ENCODE measurements at places on chromosomes 4 and X.

GRCh38 chrX:39753293-39753996, 344.3 kb downstream of the BCOR start:
- DNase-seq: no peak

DNA sequence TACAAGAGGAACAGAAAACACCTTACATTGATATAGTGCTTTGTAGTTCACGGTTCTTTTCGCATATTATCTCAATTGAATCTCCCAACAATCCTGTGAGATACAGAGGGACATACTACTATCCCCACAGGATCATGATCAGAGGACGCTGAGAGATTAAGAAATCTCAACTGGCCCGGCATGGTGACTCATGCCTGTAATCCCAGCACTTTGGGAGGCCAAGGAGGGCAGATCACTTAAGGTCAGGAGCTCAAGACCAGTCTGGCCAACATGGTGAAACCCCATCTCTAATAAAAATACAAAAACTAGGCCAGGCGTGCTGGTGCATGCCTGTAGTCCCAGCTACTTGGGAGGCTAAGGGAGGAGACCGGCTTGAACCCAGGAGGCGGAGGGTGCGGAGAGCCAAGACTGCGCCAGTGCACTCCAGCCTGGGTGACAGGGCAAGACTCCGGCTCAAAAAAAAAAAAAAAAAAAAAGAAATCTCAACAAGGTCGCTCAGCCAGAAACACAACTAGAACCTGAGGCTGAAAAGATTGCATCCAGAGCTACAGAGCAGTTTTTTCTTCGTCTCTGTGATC, 7.4 kb downstream of the APOO start:
- DNase-seq: no peak

- DNase-seq: no peak
Measured at GRCh38 chrX:19370061-19370460, 26.3 kb downstream of the PDHA1 start.

DNA sequence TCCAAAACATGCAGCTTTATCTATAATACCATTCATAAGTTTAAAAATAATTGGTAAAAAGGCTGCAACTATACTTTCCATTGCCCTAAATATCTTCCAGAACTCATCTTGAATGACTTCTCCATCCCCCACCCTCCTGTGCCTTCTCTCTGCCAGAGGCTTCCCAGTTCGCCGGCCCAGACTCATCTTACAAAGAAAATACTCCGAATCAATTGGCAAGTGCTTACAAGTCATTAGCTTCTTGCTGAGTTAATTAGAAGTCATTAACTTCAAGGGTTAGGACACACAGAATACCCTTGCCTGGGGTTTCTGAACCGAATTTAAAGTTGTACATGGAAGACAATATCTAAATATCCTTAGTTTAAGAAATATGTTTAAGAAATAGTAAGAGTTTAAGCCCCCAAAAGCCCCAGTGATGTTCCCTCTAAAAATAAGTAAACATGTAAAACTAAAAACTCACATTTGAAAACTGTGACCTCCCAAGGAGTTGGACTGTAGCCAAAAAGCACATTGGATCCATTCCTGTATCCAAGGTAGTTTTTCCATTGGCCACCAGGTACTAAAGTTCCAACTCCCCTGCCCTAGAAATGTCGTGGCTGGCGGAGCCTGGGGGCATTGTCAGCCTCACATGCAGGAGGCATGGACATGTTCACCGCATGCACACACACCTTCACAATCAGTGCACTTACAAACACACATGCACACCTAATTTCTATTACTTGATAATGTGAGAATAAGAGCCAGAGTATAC, 535.2 kb upstream of the FAT1 start:
- no peak for DNase-seq

GRCh38 chr4:18051281-18051680, 29.7 kb upstream of the LCORL start:
- DNase-seq: no peak

DNA sequence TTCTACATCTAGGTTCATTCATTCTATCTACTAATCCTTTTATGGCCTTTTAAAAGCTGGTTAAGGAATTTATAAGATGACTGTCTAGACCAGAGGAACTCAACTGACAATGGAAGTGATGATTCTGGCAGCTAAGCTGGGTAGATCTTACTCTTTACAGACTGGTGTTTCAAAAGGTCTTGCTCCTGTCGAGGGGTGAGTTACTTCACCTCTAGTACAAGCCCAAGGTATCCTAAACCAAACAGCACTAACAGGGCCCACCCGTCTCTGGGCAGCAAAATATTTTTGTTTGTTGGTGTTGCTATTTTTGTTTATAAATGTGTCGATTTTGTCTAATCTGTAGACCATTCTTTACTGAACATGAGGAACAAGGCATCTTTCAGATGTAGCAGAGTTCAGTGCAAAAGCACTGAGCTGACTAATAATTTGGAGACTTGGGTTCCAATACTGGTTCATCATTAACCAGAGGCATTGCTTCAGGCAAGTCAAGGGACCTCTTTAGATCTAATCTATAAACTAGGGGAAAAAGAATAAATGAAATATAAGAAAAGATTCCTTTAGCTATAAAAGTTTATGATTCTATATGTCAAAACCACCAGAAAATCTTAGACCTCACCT, 90.3 kb upstream of the FRG1 start:
- DNase-seq: no peak

DNA sequence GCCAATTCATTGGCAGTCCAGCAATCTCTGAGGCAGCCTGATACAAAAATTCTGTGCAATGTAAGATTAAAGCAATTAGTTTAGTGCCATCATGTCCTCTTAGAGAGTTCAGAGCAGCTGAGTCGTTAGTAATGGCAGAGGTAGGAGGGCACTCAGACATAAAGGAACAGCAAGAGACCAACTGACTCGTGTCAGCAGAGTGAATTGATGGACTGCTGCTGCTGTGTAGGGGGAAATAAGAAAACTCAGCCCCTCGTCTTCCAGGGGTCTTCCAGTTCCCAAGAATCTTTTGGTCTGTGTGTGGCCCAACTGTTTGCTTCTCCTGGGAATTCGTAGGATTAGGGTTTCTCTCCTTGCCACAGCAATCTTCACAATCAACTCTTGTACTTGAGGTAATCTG, 100.9 kb downstream of the TTC29 start:
- DNase-seq: no peak

DNA sequence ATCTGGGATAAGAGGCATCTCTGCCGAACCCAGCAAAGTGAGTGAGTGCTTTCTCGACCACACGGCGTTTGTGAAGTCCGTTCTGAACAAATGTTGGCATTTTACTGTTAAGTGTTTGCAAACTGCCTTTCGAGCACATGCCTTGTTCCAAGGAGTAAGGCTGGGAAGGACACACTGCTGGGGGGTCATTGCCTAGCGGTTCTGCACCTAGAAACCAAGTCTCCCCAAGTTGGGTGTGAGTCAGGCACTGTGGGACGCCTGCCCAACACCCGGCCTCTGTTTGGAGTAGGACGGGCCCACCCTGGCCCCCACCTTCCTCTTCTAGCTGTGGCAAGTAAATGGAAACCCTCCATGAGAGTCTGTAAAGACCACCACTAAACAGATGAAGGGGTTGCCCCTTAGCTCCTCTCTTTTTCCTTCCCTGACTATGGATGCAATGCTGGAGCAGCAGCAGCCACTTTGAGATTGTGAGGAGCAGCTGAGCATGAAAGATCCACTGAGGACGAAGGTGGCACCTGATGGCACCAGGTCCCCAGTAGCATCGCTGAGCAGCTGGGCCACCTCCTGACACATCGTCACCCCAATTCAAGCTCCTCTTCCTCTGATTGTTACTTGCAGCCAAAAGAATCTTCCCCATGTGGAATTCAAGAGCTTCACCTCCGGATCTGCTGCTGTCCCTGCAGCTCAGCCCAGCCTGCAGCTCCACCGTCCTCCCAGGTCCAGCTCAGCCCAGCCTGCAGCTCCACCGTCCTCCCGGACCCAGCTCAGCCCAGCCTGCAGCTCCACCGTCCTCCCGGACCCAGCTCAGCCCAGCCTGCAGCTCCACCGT, 6.3 kb downstream of the CPLX1 start:
- DNase-seq: no peak

DNA sequence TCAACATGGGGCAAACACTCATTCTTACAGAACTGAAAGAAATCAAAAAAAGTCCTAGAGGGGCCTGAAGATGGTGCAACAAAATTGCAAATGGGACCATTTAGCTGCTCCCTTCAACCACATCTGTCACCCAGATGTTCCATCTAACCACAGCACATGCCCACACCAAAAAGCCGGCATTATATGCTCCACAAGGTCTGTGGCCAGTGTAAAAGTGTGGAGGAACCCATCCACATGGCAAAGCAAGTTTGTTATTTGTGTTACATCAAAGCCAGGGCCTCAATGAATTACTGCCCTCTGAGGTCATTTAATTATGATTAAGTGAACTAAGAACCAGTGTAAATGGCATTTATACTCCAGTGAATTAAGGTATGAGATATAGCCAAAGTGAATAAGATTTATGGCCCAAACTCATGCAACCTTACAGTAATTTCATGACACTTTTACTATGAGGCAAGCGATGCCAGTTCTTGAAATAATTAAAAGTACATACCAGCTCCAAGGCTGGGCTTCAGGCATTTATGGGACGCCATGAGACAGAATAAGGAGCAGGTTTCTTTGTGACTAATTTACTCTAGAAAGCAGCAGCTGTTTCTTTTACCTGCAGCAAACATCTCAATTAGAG, 48.7 kb upstream of the FGF16 start:
- no peak for DNase-seq

GRCh38 chrX:138877746-138878145, 166.2 kb upstream of the FGF13 start:
- DNase-seq: no peak

GRCh38 chr4:42708625-42709024, 51.7 kb upstream of the ATP8A1 start:
- no peak for DNase-seq
